ENCODE measurements at places on chromosomes 11 and 22. TPM values are rescaled to one million over a fixed set of nuclear protein-coding genes. Genes with fewer than 3 reads are reported as not detected.

DNA sequence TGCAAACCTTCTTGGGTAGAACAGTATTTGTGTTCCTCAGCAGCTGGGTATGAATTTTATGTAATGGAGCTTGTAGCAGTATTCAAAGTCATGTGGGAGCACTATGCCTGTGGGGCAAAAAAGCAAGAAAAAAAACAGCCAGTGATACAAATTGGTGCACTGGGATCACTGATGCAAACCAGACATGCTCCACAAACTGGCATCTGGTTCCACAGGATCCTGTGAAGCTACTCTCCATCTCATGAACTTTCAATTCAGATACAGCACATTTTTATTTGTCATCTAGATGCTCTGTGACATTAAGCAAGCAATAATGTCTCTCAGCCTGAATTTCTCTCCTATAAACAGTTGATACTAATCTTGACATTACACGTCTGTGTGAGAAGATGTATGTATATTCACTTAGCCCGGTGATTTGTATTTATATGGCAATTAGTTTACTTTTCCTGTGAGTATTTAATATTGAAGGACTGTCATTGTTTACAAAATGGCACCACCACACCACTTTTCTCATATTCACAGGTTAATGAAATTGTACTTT is 208.5 kb upstream of the GRIA4 start:
- no peak for DNase-seq
- no peaks in the 10 kb centered on the region for H3K4me1 ChIP-seq
- H3K36me3 ChIP-seq, result no peaks in the 10 kb centered on the region
- H3K4me3 ChIP-seq, result no peak overlapping the region
- no peak overlapping the region for H3K27ac ChIP-seq

DNA sequence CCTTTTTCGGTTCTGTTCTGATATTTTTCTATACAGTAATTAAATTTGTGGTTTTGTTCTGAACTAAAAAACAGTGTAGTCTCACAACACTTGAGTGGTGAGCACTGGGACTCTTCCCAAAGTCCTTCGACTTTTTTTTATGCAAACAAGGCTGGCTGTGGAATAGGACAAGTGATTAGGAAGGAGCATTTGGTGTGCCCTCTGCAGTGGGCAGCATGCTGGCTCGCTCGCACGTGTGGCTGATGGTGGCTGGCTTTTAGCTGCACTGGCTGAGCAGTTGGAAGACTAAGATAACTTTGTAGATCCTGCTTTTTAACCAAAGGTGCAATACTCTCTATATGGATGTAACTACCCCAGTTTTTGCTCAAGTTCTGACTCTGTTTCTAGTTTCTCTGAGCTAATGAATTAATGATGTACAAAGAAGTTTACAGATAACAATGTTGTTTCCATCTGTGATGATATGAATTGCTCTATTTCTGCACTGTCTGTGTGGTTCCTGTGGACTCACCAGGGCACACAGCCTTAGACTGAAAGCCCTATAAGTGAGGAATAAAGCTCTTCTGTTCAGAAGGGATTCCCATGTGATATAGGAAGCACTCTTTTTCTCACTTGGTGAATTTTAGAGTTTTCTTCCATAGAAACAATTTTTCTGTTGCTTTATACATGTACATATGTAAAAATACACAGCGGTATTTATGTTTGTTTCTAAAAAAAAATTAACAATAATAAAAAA is 143.1 kb upstream of the RASSF10 start:
- H3K4me3 ChIP-seq, result no peak overlapping the region
- no peak overlapping the region for H3K27ac ChIP-seq
- no peaks in the 10 kb centered on the region for H3K36me3 ChIP-seq
- H3K27me3 ChIP-seq, result peaks cover 54% of the 10 kb centered on the region
- no peak for DNase-seq
- peaks cover 6% of the 10 kb centered on the region for H3K4me1 ChIP-seq

The KMT5B gene
- 28.0 TPM for total RNA-seq

The LRRN4CL gene
- total RNA-seq, result 0.18 TPM

GRCh38 chr22:46974631-46975585 is 212.5 kb downstream of the TBC1D22A start:
- no peak overlapping the region for H3K4me3 ChIP-seq
- H3K36me3 ChIP-seq, result peaks cover 30% of the 10 kb centered on the region
- no peaks in the 10 kb centered on the region for H3K27me3 ChIP-seq
- peaks cover 6% of the 10 kb centered on the region for H3K4me1 ChIP-seq

- H3K27me3 ChIP-seq, result no peaks in the 10 kb centered on the region
- no peak overlapping the region for H3K27ac ChIP-seq
- DNase-seq, result no peak
- peaks cover 10% of the 10 kb centered on the region for H3K4me1 ChIP-seq
- H3K4me3 ChIP-seq, result no peak overlapping the region
Measured at GRCh38 chr22:21948390-21948789, 4.3 kb downstream of the PPM1F start.

GRCh38 chr11:128039140-128040021 is 548.0 kb downstream of the ETS1 start:
- peaks cover 48% of the 10 kb centered on the region for H3K4me1 ChIP-seq

GRCh38 chr11:65900125-65900898 is at the start of gene FOSL1:
TSS of gene FOSL1 (minus strand) at chr11:65900388. CDS start at chr11:65900339, 49 bp downstream.
- peaks cover 55% of the 10 kb centered on the region for H3K4me1 ChIP-seq
- H3K27ac ChIP-seq, result peak within 1 kb of the TSS; percentile 73
- DNase-seq, result peak; percentile 93
- peaks cover 11% of the 10 kb centered on the region for H3K36me3 ChIP-seq

The FOLH1 gene
- total RNA-seq, result not detected

- no peaks in the 10 kb centered on the region for H3K36me3 ChIP-seq
- no peaks in the 10 kb centered on the region for H3K27me3 ChIP-seq
- H3K4me1 ChIP-seq, result no peaks in the 10 kb centered on the region
- DNase-seq, result no peak
- H3K4me3 ChIP-seq, result no peak overlapping the region
- H3K27ac ChIP-seq, result no peak overlapping the region
Measured at GRCh38 chr22:48701296-48702030, 1126.2 kb downstream of the BRD1 start.

DNA sequence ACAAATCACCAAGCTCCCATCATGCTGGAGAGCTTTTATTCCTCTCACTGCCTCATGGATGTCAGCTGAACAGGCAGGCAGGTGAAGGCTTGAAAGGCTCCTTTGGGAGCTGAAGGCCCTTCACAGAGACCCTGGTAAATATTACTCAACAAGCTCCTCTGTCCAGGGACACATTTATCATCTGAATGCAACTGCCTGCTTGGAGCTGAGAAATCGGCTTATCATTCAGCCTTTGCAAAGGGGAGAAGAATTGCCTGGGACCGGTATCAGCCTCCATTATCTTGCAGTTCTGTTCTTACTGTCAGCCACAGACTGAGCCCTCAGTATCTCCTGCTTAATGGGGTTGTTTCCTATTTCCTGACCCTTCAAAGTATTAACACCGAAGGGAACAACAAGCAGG is 113.8 kb upstream of the PITPNB start:
- no peak overlapping the region for H3K27ac ChIP-seq
- H3K27me3 ChIP-seq, result peaks cover 20% of the 10 kb centered on the region

GRCh38 chr22:46213052-46213451 is 37.0 kb downstream of the CDPF1 start:
- no peak for DNase-seq
- H3K27ac ChIP-seq, result no peak overlapping the region
- peaks cover 7% of the 10 kb centered on the region for H3K4me1 ChIP-seq
- H3K36me3 ChIP-seq, result peaks cover 59% of the 10 kb centered on the region
- H3K4me3 ChIP-seq, result no peak overlapping the region

DNA sequence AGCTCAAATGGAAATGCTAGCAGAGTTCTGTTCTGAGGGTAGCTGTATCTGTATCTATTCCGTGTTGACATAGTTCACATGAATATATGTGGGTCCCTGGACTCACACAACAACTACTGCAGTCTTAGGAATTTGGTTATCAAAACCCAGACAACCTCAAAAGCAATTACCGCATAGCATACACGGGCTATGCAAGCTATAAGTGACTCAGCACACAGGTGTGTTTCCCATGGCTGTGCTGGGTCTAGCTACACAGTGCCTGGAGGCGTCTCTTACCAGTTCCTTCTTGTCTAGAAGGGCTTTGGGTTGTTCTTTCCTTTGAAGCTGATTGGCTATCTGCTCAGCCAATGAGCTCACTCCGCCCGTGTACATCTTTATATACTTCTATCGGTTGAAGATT is 98.2 kb upstream of the BID start:
- H3K27ac ChIP-seq, result no peak overlapping the region
- H3K36me3 ChIP-seq, result peaks cover 12% of the 10 kb centered on the region
- no peaks in the 10 kb centered on the region for H3K4me1 ChIP-seq
- H3K4me3 ChIP-seq, result no peak overlapping the region
- no peak for DNase-seq
- H3K27me3 ChIP-seq, result no peaks in the 10 kb centered on the region

The DAGLA gene
- 0.13 TPM for total RNA-seq

The GLYATL1 gene
- not detected for total RNA-seq

DNA sequence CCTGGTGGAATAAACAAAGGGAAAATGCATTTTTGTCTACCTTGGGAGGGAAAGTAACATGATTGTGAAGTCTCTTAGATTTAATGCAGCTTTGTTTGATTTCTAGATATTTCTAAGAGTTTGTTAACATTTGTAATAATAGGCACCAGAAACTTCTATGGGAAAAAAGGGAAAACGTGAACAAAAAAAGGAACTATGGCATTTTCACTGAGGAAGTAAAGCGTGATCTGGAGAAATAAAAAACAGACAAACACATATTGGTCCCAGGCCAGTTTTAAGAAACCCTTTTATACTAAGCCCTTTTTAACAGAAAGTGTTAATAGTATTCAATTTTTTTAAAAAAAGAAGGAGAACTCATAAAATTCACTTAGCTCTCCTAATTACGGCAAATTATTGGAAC is 6.9 kb upstream of the MS4A7 start:
- no peaks in the 10 kb centered on the region for H3K4me1 ChIP-seq
- no peak overlapping the region for H3K4me3 ChIP-seq
- H3K27ac ChIP-seq, result no peak overlapping the region
- H3K36me3 ChIP-seq, result no peaks in the 10 kb centered on the region
- no peak for DNase-seq

- no peak overlapping the region for H3K27ac ChIP-seq
- H3K27me3 ChIP-seq, result peaks cover 2% of the 10 kb centered on the region
- no peak for DNase-seq
- H3K4me1 ChIP-seq, result peaks cover 5% of the 10 kb centered on the region
- H3K36me3 ChIP-seq, result peaks cover 15% of the 10 kb centered on the region
Measured at GRCh38 chr11:61868571-61869428, 22.5 kb downstream of the FADS3 start.

The FADD gene
- 39.5 TPM for total RNA-seq

GRCh38 chr22:41369837-41370236 is 11.9 kb upstream of the TEF start:
- no peak overlapping the region for H3K4me3 ChIP-seq
- no peak for DNase-seq
- H3K4me1 ChIP-seq, result no peaks in the 10 kb centered on the region
- no peak overlapping the region for H3K27ac ChIP-seq

DNA sequence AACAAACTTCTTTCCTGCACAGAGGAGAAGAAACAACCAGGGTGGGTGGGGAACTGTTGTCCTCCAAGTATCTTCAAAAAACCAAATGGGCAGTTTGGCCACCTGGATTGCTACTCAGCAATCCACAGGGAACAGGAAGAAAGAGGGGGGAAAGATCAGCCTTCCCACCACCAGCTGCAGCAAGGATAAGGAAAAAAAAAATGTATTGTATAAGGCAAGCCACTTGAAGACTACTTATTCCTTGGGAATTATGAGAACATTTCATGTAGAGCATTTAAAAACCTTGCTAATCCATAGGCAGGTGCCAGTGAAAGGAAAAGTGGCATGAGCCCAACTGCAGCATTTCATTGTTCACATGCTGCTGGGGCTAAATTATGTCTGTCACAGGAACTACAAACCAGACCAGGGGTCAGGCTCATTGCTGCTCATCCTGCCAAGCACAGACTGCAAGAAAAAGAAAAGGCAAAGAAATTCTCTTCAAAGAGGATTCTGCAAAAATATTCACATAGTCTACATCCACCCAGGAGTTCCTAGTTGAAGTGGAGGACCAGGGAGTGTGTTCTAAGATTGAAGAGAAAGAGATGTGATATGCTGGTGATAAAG is 2.2 kb downstream of the RAB30 start:
- H3K27me3 ChIP-seq, result no peaks in the 10 kb centered on the region
- no peak for DNase-seq
- H3K4me3 ChIP-seq, result peak overlapping the region; percentile 25
- H3K36me3 ChIP-seq, result peaks cover 19% of the 10 kb centered on the region
- H3K27ac ChIP-seq, result no peak overlapping the region
- H3K4me1 ChIP-seq, result peaks cover 41% of the 10 kb centered on the region

GRCh38 chr11:8691601-8692000 is 9.0 kb downstream of the RPL27A start:
- H3K27ac ChIP-seq, result no peak overlapping the region
- peaks cover 56% of the 10 kb centered on the region for H3K4me1 ChIP-seq
- no peak for DNase-seq
- H3K36me3 ChIP-seq, result peaks cover 46% of the 10 kb centered on the region
- H3K27me3 ChIP-seq, result no peaks in the 10 kb centered on the region

DNA sequence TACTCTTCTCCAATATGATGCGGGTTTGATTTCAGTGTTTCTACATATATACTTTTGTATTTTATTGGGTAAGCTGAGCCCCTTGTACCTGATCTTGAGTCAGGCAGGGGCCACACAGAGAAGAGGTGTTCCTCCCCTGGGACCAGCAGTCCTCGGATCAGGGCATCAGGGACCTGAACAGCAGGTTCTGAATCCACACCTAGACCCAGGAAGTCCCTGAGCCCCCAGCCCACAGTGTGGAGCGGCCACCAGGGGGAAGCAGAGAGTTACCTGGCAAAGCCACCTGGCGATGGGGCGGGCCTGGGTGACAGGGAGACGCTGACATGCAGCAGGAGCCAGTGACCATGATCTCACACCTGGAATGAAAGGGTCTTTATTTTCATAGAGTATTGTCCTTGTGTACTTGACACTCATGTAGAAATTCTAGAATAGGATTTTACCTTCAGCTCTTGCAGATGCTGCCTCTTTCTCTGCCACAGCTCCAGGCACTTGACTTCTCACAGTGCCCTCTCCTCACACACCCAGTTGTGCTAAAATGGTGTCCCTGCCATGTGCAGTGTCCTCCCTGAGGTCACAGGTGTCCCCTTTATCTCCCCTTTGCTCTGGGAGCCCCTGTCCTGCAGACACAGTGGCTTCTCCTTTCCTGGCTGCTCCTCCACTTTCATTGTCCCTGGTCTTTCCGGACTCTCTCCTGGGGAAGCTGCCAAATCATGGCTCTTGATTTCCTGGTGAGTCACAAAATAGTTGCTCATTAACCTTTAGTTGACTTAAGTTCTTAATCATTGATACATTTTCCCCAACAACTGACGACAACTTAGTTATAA is 48.5 kb downstream of the GGTLC2 start:
- no peak overlapping the region for H3K4me3 ChIP-seq
- H3K4me1 ChIP-seq, result no peaks in the 10 kb centered on the region
- no peaks in the 10 kb centered on the region for H3K36me3 ChIP-seq
- peak; percentile 42 for DNase-seq

The TENM4 gene
- not detected for total RNA-seq

The MAP6 gene
- 1.6 TPM for total RNA-seq

All from activated CD4-positive, alpha-beta memory T cell treated with anti-CD3 and anti-CD28 coated beads, Interleukin-2, amount 10 ng/mL, durations not matched to agents 7 days and 5 days (primary cell).